Progenitor cell of endocrine pancreas (in vitro differentiated cells): ENCODE measurements at places on chromosomes 11 and 22. TPM values are rescaled to one million over a fixed set of nuclear protein-coding genes. Genes with fewer than 3 reads are reported as not detected.
A peak's percentile ranks its signal among the peaks of the same experiment; 100 is the strongest.

GRCh38 chr11:16363706-16364105, 7.4 kb upstream of the SOX6 start:
- DNase-seq = no peak

GRCh38 chr22:47625531-47626427, 863.3 kb downstream of the TBC1D22A start:
- no peak for DNase-seq

DNA sequence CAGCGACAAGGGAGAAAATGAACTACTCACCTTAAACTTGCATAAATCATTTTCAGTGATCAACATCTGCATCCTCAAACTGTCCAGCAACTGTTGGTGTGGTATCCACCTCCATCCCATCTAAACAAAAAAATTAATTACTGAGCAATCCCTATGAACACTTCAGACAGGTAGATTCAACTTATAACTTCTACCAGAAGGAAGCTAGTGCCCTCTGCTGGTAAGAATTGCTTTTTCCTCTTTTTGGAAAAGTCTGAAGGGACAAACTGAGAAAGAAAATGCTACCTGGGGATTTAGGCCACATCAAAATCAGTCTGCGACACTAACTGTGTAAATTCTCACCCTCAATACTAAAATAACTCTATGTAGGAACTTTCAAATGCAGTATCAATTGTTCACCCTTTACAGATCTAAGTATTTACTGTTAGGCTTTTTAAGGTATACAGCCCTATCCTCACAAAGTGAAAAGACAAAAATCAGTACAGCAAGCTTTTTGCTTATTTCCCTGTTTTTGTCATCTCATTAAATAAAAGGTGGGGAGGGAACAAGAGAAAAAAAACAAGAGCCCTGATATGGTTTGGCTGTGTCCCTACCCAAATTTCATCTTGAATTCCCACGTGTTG, 17.9 kb downstream of the CLNS1A start:
- no peak for DNase-seq

DNA sequence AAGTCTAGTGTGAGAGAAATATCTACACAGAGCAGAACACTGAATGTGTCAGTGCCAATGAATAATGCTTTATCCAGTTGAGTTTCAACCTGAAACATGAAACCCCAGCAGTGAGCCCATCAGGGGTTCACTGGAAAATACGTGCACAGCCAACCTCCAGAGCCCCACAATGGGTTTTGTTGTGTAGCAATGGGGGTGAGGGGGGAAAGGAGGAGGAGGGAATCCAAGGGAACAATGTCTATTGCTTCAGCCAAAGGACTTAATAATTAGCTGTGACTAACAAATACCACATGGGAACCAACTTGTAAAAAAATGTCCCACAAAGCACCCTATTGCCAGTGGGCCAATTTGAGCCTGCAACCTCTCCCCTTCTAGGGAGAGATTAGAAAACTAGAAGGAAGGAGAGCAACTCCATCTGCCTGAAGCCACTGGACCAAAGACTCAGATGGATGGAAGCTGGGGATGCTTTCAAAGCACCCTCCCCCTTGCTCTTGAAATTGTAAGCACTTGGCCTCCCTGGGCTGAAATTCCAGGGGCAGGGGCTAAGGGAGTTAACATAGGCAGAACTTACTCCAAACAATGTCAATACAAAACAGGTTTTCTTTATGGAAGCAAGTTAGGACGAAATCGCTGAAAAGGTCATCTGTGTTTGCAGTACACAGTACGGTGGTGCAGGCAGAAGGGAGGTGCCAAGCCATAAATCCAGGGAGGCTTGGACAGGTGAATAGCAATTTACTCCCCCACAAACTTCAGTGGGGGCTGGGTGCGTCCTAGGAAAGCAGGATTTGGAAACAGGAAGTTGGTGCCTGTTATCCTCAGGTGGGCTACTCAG, 99.8 kb downstream of the ARL14EP start:
- no peak for DNase-seq

GRCh38 chr22:17138513-17138912, 17.4 kb upstream of the TMEM121B start:
- DNase-seq = no peak

DNA sequence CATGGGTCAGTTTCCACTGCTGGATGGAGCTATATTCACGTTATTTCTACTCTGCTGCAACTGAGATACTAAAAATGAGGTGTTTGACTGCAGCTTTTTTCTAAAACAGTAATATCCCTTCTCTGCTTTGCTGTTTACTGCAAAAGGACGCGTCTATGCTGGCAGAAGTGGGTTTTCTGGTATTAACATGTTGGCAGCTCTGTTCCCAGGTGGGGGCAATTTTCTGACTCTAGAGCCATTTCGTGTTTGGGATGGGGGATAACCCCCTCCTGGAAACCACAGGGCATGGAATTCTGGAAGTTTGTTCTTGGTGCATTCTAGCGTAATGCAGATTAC, 4.9 kb downstream of the GRK2 start:
- no peak for DNase-seq

- no peak for DNase-seq
Measured at GRCh38 chr11:1766719-1767398, 3.1 kb upstream of the CTSD start.

DNA sequence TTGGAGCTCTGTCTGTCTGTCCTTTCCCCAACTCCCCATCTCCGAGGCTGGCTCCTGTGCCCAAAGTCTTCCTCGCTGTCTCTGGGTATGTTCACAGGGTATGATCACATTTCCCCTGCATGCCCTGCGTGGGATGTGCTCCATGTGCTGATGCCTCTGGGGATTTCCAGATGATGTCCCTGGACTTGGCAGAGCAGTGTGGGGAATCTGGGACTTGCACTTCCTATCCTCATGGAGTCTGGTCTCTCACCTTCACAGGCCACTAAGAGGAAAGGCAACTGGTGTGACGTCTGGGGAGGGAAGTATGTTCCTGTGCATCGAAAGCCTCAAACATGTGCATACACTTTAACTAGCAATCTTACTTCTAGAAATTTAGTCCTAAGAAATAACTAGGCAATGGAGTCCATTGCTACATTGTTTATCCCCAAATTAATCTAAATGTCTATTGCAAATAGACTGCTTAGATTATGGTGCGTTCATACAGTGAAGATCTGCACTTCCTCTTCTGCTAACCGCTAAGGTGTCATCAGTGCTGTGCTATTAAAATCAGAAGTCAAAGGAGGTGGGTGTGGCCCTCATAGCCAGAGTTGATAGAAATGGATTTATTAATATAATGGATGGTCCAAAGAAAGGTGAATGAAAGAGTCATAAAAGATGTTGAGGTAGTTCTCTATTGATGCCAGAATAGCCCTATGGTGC, 20.8 kb downstream of the TIMP3 start:
- no peak for DNase-seq

The CTR9 gene
- 34.4 and 38.6 TPM in 2 replicates for total RNA-seq

DNA sequence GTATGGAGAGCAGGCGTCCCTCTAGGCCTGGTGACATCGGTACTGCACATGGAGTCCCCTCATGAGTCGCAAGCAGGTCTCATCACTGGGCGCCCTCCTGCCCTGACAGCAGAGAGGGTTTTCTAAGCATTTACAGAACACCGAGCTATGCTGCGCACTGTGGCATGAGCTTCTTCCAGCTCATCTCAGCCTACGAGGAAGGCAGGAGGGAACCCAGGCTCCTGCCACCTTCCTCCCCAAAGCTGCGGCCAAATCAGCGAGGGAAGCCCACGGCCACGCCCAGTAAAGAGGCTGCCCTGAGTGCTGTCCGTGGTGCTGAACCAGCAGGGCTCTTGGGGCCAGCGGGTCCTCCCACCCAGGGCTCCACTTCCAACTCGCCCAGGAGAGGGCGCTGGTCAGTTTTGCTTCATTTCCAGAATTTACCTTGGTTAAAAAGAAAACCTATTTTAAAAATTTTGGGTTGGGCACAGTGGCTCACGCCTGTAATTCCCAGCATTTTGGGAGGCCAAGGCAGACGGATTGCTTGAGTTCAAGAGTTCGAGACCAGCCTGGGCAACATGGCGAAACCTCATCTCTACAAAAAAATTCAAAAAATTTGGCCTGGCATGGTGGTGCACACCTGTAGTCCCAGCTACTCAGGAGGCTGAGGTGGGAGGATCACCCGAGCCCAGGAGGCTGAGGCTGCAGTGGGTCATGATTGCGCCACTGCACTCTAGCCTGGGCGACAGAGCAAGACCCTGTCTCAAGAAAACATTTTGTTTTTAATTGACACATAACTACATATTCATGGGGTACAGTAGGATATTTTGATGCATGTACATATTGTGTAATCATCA, 34.2 kb downstream of the PHF21B start:
- DNase-seq = peak; percentile 92

The SLC5A1 gene
- total RNA-seq = not detected in 2 replicates

- no peak for DNase-seq
Measured at GRCh38 chr22:43888740-43889139, 3.1 kb downstream of the PNPLA5 start.

GRCh38 chr11:2590131-2590964, 109.4 kb downstream of the KCNQ1OT1 start:
- DNase-seq = peak; percentile 8

- DNase-seq = no peak
Measured at GRCh38 chr22:38513063-38513462, 7.0 kb upstream of the DDX17 start.

The NPTXR gene
- total RNA-seq = 4.7 TPM in 2 replicates

The APOBEC3C gene
- 4.2 and 7.0 TPM in 2 replicates for total RNA-seq

DNA sequence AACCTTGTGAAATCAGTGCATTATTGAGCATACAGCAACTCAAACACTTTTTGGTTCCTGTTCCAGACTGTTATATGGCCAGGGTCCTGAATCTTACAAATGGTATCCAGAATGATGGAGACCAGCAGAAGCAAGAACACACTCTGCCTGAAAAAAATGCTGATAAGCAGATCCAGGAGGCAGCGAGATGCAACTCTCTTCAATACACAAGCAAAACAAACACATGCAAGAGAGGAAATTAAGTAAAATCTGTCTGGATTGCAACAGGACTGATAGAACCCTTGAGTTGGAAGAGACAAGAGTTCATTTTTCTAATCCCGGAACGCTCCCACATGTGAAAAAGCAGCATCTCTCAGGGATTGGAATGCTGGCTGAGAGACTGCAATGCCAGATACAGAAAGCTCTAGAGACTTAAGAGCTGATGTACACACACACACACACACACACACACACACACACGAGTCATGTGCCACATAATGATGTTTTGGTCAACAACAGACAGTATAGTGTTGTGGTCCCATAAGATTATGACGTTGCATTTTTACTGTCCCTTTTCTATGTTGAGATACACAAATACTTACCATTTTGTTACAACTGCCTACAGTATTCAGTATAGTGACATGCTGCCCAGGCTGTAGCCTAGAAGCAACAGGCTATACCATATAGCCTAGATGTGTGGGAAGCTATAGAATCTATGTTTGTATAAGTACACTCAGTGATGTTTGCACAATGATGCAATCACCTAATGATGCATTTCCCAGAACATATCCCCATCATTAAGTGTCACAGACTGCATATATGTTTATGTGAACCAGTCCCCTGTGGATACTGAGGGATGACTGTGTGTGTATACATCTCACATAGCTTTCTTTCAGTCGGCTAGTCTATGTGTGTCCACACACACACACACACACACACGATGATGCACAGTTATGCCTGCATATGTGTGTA, 406.6 kb downstream of the LARGE1 start:
- no peak for DNase-seq

The OR8D4 gene
- total RNA-seq = 0.24 and 0.58 TPM in 2 replicates

DNA sequence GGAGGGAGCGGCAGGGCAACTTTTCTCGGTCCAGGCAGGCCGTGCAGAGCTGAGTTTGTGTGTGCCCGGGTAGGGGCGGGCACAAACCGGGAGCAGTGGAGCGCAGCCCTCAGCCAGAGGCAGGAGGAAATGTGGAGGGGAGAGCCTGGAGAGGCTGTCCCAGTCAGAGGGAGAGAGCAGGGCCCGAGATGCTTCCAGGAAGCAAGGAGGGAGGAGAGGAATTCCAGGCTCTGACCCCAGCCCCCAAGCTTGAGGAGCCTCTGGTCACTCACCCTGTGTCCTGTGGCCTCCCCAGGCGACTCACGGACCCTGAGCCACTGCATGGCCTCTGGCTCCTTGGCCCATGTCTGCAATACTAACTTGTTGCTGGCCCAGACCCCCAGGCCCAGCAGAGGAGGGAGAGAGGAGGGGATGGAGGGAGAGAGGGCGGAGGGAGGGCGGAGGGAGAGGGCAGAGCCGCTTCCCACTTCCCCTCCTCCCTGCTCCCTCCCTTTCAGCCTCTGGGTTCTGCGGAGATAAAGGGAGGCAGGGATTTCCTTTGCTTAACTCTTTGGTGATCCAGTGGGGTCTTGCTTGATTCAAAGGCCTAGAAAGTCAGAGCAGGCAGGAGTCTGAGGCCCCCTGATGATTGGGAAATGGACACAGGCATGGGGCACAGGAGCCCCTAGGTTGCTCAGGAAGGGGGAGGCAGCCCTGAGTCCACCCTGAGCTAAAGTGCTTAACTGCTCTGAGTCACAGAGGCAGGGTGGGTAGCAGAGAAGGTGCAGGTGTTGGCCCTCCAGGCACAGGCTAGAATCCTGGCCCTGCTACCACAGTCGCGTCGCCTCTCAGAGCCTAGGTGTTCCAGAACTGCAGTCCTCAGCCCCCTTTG, at the start of gene C1QTNF6:
Gene C1QTNF6 (minus strand): TSS at position 357 of the 871 bp plus-strand sequence. CDS start 34 bp downstream, at position 323.
- no peak for DNase-seq

- DNase-seq = no peak
Measured at GRCh38 chr11:120249279-120250262, 9.6 kb downstream of the POU2F3 start.

- no peak for DNase-seq
Measured at GRCh38 chr11:123180166-123180565, 14.9 kb downstream of the CLMP start.

- DNase-seq = no peak
Measured at GRCh38 chr22:20146777-20147176, 4.1 kb downstream of the CCDC188 start.

The OLFML1 gene
- 0.42 TPM in 1 of 2 replicates, not detected in the other for total RNA-seq

DNA sequence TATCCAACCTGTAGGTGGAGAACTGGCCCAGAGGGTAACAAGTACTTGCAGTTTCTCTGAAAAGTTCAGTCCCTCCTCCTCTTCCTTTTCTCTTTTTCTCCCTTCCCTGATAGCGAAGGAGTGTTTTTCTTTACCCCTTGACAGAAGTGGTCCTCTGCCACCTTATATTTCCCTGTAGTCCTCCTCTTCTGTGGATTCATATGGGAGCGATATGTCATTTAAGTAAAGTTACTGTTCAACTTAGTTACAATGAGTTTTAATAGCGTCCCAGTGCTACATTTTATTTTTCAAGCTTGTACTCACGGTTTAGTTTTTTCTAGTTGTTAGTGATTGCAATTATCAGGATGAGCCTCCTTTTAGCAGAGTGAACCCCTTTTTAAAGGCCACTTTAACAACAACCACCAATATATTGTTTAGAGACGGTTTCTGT, 1.4 kb downstream of the PCF11 start:
- no peak for DNase-seq

The KRTAP5-10 gene
- 0.41 TPM in 1 of 2 replicates, not detected in the other for total RNA-seq
